ENCODE measurements at places on chromosomes 2 and 18. TPM values are rescaled to one million over a fixed set of nuclear protein-coding genes. Genes with fewer than 3 reads are reported as not detected.

DNA sequence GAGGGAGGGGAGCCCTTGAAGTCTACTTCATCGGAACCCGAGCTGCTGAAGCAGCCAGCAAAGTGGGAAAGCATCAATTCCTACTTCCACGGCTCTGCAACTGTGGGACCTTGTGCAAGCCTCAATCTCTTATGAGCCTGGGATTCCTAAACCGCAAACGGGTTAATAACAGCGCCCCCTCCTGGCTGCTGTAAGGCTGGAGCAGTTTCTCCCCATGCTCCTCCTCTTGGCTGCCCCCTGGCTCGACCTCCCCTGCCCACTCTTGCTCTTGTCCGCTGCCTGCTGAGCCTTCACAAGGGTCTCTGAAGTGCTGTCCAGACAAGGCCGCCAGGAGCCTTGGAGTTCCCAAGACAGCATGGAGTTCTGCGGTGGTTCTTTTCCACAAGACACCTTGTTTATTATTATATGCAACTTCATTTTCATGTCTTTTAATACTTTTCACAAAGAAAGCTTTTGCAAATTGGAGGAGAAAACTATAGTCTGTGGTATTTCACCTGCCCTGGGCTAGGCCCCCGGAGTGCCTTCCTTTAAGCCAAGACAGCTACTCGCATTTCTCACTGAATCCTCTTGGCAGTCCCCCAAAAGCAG lies 157.2 kb downstream of the DDX1 start:
- no peak for DNase-seq

DNA sequence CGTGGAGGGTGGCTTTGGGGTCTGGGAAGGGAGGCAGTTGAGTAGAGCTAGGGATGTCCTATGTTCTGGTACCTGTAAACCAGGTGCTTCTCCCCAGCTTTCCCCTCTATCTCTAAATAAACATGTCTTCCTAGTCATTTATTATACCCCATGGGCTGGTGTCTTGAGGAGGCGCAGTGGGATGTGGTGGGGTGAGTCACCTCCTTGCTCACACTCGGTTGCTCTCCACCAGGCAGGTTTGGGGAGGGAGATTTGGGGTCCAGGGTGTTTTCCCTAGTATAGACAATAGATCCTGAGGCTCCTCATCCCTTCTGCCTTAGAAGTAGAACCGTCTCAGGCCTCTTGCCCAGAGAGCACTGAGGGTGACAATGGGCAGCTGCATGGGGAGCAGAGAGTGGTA lies 5.1 kb downstream of the PSD4 start:
- DNase-seq, result no peak

DNA sequence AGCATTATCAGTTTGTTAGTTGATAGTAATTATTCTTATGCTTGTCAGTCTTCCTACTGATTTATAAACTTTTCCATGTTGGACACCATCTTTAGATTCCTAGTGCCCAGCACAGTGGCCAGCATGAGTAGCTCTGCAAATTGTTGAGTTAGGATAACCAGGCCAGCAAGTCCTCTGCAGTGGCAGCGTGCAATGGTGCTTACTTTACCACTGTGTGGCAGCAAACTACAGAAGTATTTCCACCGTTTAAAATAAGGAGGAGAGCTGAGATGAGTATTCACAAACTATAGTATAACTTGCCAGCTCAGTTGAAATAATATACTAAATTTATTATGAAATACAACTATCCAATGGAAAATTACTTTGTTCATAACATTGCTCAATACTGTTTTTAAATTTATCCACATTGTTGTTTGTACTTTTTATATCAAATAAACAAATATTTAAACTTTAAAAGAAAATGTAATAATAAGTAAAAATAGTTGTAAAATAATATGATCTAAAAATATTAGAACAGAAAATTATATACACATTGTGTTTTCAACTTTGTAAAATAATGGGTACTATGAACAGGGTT lies 9.3 kb upstream of the THADA start:
- no peak for DNase-seq

DNA sequence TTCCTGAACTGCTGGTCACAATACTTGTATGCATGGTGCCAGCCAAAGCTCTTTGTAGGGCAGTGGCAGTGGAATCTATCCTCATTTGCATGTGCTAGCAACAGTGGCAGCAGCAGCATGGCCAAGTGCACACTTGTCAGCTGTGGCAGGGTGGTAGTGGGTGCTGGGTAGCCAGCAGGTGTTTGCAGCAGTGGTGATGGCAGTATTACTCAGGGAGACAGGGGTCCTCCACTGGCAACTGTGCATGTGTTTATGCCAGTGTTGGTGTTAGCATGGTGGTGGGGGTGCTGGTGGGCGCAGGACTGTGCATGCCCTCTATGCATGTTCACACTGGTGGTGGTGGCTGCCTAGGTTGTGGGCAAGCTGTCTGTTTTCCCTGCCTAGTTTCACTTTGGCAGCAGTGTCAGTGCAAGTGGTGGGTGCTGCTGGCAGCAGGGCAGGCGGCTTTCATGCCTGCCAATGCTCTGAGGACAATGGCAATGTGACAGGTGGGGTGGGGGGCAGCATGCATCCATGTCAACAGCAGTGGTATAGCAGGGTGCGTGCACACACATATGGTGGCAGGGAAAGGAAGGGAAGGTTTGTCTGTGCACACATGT lies 41.2 kb downstream of the GALNT13 start:
- DNase-seq, result no peak

- peak; percentile 33 for DNase-seq
These were observed 17.3 kb upstream of the IMPA2 start for GRCh38 chr18:11963991-11964484.

The LRRTM1 gene
- total RNA-seq, result not detected

Data from uterus (tissue), 4 donors.